ENCODE measurements at places on chromosomes 7 and 10.

DNA sequence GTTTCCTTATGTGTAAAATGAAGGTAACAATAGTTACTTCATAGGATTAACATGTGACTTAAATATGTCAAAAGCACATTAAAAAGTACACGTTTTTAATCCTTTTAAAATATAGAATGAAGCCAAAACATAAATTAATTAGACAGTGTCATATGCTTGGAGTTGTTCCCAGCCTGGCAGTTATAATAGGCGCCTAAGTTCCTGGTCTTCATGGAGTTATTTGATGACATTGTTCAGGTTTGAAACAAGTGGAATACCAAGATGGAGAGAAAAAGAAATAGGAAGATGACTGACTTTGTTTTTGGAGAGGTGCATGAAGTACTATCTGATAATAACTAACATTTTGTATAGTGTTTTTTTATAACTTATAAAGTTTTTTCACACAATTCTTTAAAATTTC, 67.3 kb downstream of the ZNRF2 start:
- no peak for DNase-seq

DNA sequence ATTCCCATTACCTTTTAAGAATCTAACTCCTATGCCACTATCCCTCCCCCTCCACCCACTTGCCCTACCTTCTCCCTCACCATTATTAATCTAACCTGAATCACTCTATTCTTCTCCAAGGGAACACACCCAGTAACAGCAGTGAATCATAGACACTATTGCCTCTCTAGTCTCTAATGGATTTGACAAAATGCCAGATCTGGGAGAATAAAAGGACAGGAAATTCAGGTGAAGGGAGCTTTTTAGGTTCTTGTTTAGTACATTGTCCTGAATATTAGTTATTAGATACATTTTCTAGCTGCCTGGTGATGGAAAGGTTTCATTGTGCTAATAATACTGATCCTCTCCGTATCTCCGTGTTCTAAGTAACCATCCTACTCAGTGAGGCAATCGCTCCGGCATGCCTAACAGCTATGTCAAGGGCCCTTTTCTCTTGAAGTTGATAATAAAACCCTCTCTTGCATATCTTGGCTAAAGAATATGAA, 4.1 kb upstream of the SFR1 start:
- DNase-seq = no peak

- DNase-seq = no peak
Observed at GRCh38 chr7:8382004-8382730, 51.2 kb upstream of the NXPH1 start.

DNA sequence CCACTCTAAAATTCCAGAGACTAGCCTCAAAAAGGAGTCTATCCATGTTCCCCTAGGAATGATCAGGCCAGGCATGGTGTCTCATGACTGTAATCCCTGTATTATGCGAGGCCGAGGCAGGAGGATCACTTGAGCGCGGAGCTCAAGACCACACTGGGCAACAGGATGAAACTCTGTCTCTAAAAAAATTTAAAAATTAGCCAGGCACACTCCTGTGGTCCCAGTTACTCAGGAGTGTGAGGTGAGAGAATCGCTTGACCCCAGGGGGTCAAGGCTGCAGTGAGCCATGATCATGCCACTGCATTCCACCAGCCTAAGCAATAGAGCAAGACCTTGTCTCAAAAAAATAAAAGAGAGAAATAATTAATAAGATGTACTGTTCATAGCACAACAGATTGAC, 256.8 kb downstream of the KCND2 start:
- no peak for DNase-seq

- DNase-seq = no peak
Observed at GRCh38 chr10:90937645-90938258, 16.9 kb upstream of the ANKRD1 start.

All from GM12891 (cell line).